ENCODE measurements at places on chromosomes 13 and 19.
A peak's percentile ranks its signal among the peaks of the same experiment; 100 is the strongest.

DNA sequence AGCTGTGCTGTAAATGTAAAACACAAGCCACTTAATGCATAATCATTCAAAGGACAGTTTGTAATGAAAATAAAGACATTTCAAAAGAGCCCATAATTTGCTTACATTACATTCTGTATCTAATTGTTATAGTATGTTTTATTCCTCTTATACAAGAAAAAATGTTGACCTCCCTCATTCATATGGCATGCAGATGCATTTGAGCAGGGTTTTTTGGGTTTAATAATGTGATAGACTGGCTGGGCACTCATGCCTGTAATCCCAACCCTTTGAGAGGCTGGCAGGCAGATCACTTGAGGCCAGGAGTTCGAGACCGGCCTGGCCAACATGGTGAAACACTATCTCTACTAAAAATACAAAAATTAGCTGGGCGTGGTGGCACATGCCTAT is 11.6 kb upstream of the ARL11 start:
- no peak for DNase-seq

- DNase-seq, result no peak
Measured at GRCh38 chr19:50580240-50580639, 12.0 kb upstream of the LRRC4B start.

GRCh38 chr19:43290568-43291359 is 21.4 kb upstream of the PSG9 start:
- DNase-seq, result peak; percentile 4

DNA sequence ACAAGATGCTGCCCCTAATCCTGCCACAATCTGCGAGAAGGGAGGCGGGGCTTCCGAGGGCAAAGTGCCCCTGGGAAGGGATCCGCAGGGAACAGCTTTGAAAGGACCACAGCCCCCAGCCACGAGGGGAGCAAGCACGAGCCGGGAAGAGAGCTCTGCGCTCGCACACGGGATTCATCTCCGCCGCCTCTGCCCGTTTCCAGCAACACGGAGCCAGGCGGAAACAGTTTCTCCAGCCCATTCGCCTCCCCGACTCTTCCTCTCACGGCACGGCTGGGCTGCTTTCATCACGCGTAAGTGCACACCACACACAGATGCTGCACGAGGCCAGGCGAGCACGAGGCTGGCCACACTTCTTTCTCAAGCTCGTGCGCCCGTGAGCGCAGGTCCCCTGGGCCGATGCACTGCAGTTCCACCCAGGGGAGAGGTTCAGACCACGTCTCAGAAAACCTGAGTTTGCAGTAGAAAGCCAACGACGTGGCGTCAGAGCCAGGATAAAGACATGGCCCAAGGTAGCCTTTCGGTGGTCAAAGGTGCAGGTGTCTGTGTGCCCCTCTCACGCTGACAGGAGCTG is 33.6 kb downstream of the NAXD start:
- no peak for DNase-seq

DNA sequence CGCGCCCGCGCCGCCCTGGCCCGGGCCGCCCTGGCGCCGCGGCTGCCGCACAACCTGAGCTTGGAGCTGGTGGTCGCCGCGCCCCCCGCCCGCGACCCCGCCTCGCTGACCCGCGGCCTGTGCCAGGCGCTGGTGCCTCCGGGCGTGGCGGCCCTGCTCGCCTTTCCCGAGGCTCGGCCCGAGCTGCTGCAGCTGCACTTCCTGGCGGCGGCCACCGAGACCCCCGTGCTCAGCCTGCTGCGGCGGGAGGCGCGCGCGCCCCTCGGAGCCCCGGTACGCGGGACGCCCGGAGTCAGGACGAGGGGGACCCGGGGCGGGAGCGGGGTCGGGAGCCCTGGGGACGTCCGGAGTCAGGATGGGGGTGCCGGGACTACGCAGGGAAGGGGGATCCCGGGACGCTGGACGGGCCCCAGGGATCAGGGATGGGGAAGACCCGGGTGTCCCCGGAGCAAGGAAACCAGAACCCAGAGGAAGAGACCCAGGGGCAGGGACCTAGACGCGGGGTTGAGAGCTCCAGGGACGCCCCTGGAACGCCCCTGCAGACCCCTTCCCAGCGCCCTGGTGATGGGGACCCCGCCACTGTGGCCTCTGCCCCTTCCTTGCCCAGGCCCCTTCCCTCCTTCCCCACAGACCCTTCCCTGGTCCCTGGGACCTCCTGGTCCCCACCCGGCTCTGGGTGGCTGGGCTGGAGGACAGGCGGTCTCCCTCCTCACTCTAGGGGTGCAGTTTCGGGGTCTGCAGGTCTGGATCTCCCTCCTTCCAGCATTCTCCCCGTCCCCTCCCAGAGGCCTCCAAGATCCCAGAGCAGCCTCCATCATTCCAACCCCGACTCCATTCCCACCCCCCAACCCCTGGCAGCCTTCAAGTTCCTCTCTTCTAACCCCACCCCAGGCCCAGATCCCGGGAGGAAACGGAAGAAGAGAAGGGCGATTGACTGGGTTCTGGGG is 645 bp downstream of the GRIN3B start:
- DNase-seq, result no peak

- no peak for DNase-seq
Measured at GRCh38 chr13:34578471-34578870, 363.6 kb upstream of the NBEA start.

DNA sequence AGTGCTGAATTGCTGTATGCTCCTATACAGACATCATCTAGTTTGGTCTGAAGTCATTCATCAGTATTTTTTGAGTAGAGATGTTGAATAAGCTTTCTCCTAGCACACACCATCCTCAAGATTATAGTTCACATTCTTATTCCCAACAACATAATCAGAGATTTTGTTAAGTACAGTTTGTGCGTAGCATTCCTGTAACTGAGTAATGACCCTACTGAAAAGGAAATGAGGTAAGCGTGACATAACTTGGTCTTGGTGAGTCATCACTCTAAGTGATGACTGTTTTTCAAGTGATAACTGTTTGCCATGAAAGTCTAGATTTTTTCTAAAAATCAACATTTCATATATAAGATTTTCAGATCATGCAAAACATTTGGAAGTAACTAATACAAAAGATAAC is 18.5 kb upstream of the FAM216B start:
- DNase-seq, result no peak

DNA sequence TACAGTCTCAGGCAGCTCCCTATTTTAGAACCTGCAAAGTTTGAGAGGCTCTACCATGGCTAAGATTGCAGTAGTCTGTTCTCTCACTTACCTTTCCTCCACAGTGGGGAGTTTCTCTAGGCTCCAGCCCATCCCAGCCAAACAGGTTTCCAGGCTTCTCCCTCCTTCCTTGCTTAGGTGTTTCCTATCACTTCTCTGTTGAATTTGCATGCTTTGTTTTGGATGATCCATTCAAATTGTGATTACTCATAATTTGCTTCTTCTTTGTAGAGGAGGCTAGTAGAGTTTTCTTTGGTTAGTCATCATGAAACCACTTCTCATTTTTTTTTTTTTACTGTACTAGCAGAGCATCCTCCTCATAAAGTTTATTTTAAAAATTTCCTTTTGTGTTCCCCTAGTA is 1242.2 kb upstream of the MIR17HG start:
- no peak for DNase-seq

GRCh38 chr13:34657716-34658115 is 284.4 kb upstream of the NBEA start:
- no peak for DNase-seq

GRCh38 chr13:31367410-31367809 is 167.6 kb downstream of the B3GLCT start:
- no peak for DNase-seq

- no peak for DNase-seq
Measured at GRCh38 chr13:30567072-30567471, 50.6 kb upstream of the USPL1 start.

DNA sequence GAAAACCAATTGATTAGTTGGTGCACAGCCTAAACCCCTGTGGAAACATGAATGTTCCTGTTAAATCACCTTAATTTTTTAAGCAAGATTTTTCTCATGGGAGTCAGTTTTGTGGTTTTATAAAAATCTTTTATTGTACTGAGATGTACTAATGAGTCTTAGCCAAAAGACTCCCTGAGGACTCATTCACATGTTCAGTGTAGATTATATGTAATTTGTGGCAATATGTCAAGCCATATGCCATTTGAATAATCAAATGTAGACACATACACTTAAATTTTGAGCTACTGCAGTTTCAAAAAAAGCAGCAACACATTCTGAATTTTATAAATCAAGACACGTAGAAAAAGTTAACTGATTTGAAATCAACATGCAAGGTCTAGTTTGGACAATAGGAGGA is 395.2 kb downstream of the MYO16 start:
- no peak for DNase-seq

DNA sequence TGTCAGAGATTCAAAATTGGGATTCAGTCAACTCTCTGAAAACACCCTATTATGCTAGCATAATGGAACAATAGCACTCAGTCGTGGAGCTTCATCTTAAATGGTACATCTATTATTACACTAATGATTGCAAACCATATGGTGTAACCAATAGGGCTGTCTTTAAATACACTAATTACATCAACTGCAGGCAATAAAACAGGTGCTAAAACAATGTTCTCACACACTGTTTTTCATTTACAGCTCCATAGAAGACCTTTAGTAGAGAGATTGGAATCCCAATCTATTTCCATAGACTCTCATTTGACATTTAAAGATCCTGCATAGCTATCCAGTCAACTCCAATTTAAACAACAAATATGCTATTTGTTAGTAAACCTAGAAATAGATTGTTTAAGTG is 1917.4 kb downstream of the OLFM4 start:
- no peak for DNase-seq

GRCh38 chr19:42115219-42115618 is 17.0 kb downstream of the POU2F2 start:
- no peak for DNase-seq

GRCh38 chr19:20167020-20167644 is at the start of gene ZNF486:
Gene ZNF486, plus strand, starts transcription at chr19:20167214. Its CDS starts 117 bp downstream, at chr19:20167331.
- peak; percentile 68 for DNase-seq

Measured in stimulated activated CD4-positive, alpha-beta T cell treated with anti-CD3 and anti-CD28 coated beads, Interleukin-1b, Interleukin-23, amount 100 ng/mL, for 1 hour (primary cell).